Karpas-422 (cell line): ENCODE measurements at places on chromosomes 3 and 15. TPM values are rescaled to one million over a fixed set of nuclear protein-coding genes. Genes with fewer than 3 reads are reported as not detected.

Gene MLF1
- total RNA-seq = not detected in 2 replicates

Gene BFSP2
- total RNA-seq = 33.1 and 44.7 TPM in 2 replicates

Gene PRR23B
- not detected in 2 replicates for total RNA-seq

Gene RAB5A
- 45.5 and 49.2 TPM in 2 replicates for total RNA-seq

Gene STX19
- not detected in 2 replicates for total RNA-seq

Gene THRB
- not detected in 2 replicates for total RNA-seq

Gene CDCP1
- total RNA-seq = not detected in 2 replicates

Gene MYLK
- total RNA-seq = 0.18 and 0.63 TPM in 2 replicates

GRCh38 chr3:17806201-17806600 is 63.8 kb upstream of the TBC1D5 start:
- DNase-seq = no peak

- DNase-seq = no peak
These were observed 376.5 kb upstream of the KCNMB2 start for GRCh38 chr3:178159691-178160220.

GRCh38 chr3:186532598-186533072 is 11.5 kb downstream of the CRYGS start:
- peak; percentile 95 for DNase-seq

- DNase-seq = no peak
These were observed 113.5 kb upstream of the SLC7A14 start for GRCh38 chr3:170699158-170700053.

- no peak for DNase-seq
These were observed 416.2 kb downstream of the IGSF11 start for GRCh38 chr3:118618247-118619040.

DNA sequence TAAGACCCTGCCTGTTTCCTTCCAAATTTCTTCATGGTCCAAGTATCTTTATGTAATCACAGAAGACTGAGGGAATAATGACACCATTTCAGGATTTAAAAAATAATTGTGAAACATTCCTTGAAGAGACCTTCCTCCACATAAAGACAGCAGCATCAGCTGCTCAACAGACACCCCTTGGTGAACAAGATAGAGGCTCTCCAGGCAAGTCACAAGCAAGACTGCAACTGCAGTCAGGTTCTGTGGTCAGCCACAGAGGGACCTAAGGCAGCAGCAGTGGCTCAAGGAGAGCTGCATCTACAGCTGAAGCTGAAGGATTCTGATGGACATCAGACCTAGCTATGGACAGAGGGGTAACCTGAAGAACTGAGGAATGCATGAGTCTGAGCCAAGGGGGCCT is 97.2 kb upstream of the C3orf80 start:
- no peak for DNase-seq

DNA sequence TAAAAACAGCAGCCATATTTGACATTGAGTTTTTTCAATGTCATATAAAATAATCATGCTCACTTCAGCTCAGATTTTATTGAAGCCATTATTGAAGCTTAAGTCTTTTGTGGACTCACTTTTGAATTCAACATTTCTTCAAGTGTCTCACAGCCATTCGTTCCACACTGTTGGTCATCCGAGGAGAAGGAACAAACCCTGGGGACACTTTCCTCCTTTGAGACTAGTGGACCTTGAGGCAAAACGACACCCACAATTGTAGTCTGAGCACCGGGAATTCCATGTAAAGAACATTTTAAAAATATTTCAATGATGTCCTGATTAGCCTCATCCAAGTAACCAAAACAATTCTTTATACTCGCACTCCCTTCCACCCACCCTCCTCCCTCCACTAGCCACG is 174.7 kb downstream of the CD47 start:
- no peak for DNase-seq

- no peak for DNase-seq
These were observed 246.9 kb downstream of the ZIC1 start for GRCh38 chr3:147656023-147656422.

GRCh38 chr15:89794627-89795241 is 18.6 kb downstream of the MESP2 start:
- DNase-seq = no peak

GRCh38 chr3:13018043-13018451 is 55.2 kb downstream of the IQSEC1 start:
- no peak for DNase-seq

DNA sequence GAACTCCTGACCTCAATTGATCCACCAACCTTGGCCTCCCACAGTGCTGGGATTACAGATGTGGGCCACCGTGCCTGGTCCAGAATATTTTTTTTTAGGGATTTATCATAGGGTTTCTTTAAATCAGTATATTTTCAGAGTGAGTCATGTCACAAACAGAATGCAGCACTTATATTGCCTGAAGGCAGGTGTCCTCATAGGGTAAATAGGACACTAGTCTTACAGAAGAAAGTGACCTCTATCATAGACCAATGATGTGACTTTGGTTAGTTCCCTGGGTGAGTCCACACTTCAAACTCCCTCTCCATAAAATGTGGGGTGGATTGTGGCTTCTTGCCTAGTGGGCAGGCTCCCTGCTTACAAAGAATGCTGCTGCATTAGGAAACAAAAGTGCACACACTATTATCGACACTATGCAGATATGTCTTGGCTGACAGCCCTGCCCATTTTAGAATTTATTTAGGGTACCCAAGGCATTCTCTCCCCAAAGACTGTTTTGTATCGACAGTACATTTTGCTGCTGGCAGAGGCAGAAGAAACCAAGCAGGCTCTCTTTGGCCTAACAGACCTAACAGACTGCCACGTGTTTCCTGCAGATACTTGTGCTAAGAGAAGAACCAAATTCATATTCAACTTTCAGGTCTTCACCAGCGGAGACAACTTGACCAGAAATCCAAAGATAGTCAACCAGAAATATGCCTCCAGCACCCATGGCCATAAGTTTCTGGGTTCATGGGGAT is 125.0 kb downstream of the MOBP start:
- peak; percentile 29 for DNase-seq

- DNase-seq = no peak
These were observed 144.7 kb upstream of the ABHD17C start for GRCh38 chr15:80550219-80550907.

GRCh38 chr15:39462691-39463090 is 118.2 kb upstream of the THBS1 start:
- no peak for DNase-seq

GRCh38 chr15:96093063-96093462 is 237.4 kb upstream of the NR2F2 start:
- no peak for DNase-seq

GRCh38 chr3:139421040-139421439 is 31.6 kb upstream of the COPB2 start:
- DNase-seq = no peak

- no peak for DNase-seq
These were observed 237.7 kb upstream of the ST8SIA2 start for GRCh38 chr15:92155934-92156333.

DNA sequence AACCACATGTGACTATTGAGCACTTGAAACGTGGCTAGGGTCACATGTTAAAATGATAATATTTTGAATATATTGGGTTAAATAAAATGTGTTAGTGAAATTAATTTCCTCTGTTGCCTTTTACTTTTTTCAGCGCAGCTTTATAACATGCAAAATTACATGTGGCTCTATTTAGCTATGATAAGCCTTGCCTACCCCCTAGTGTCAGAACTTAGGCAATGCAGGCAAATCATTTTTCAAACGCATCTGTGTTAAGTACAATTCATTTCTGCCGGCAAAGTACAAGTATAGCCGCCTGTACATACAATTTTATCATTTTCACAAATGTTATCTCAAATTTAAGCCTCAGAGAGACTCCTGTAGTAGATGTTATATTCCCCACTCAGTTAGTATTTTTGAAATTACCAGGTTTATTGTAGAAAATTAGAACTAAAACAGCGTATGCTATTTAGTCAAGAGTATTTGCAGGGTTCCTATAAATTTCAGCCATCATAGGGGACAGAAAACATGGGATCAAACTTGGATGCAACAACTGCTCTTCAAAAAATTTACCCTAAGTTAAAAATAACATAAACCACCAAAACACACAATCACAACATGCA is 56.1 kb downstream of the TAFA4 start:
- DNase-seq = peak; percentile 90

GRCh38 chr15:54364961-54365360 is 386.7 kb downstream of the UNC13C start:
- DNase-seq = no peak

- no peak for DNase-seq
These were observed 93.3 kb upstream of the HACD2 start for GRCh38 chr3:123678108-123678511.

DNA sequence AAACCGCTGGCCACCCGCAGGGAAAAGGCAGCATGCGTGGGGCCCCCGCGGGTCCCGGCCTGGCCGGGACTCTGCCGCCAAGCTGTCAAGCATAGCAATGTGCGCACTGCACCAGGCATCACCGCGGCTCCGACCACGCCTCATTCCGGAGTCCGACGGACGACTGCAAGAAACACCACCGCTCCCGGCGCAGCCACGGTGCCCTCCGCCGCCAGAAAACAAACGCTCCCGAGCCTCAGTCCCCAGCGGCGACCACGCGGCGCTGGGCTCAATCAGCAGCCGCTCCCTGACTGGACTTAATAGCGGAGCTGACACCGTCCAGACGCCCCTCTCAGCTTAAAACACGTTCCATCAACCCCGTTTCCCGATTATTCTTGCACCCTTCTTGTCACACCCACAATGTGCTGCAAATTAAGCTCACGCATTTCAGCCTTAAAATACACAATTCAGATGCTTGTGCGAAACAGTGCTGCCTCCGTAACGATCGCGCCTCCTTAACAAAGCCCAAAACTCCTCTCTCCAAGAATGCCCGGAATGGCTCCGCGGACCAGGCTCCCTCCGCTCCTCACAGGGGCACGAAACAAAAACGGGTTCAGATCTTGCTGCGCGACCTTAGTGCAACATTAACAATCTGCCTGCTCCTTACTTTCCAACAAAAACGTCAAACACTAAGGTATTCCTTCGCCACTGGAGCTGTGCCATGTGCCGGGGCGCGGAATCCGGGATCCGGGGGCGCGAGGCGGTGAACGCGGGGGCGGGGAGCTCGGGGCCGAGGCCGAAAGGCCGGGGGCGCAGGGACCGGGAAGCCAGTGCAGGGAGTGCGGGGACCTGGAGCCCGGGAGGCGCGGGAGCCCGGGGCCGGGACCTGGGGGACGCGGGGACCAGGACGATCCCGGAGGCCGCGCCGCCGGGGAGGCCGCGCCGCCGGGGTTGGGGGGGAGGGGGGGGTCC is 655 bp downstream of the CYFIP1 start:
- no peak for DNase-seq

DNA sequence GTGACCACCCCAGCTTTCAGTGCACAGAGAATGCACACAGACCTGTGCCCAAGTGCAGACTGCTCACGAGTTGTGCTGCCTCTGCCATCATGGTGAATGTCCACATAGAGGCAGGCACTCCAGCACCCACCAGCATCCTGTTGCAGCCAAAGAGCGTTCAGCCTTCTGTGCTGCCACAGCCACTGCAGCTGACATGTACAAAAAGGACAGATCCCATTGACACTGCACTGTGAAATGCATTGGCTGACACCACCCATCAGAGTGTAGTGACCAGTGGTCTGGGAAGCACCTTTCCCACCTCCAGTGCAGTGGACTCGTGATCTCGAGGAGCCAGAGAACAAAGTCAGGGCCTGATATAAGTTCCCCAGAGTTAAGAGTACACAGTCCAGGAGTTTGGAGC is 260.3 kb downstream of the RAP2B start:
- no peak for DNase-seq

DNA sequence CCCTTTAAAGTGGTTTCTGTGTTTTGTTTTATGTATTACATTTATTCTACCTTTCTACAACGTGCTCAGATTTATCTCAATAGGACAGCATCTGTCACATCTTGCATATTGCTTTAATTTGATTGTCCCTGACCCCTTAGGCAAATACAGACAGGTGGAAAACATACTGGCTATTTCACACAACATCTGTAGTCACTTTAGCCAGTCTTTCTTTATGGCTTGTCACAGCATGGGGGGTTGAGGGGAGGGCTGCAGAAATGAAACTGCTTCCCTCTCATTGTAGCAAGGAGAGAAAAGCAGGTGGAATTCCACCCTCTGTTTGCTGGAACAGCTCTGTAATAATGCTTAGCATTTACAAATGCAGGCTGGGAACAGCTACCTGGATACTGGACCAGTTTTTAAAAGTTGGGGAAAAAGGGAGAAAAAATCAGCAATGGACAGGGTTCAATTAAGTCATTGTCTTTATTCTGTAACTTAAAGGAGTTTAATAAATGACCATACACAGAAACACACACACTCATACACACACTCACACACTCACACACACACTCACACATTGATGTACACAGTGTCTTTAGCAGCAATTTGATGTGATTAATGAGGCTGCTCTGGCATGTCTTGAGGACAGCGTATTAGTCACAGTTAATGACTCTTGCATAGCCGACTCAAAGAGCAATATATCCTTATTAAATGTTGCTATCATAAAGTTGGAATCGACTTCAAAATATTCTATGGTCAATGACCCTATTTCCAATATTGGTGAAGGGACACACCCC is 283.7 kb upstream of the GBE1 start:
- no peak for DNase-seq

DNA sequence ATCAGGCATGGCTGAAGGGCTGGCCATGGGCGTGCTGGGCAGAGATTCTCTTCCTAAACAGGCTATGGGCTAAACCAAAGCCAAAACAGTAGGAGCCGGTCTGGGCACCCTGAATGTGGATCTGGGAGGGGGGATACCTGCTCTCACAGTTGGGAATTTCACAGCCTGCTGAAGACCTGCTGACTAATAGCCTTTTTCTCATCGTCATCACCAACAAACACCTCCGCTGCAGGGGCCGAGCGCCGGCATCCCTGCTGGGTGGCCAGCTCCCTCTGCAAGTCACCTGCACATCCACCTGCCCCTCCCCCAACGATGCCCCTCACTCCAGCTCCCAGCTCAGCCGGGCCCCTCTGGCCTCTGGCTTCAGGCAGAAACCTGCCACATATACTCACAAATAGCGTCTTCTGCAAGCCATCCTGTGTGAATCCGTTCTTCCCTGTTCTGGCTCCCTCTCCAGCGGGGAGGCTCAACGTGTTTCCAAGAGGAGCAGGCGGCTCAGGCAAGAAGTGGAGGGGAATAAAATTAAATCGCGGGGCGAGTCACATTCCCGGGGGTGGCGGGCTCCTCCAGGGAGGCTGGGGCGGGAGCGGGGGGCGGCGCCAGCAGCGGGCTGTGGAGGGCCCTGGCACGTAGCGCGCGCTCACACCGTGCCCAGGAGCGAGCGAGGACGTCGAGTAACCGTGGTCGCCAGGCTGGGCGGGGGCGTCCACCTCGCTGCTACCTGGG is 466 bp downstream of the IQSEC1 start:
- no peak for DNase-seq

DNA sequence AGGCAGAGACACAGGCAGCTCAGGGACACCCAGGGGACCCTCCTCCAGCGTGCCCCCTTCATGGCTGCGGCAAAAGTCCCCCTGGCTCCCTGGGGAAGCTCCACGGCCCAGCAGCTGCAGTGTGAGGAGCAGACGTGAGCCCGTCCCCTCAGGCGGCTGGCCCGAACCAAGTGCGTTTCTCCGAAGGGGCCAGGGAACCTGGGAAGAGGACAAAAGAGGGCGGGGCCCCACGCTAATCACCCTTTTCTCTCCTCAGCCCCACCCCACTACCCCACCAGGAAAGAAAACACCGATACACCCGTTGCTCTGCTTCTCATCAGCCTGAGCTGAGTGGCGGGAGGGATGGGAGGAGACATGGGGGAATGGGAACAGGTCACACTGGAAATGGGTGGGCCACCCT is at the start of gene MUC4:
Gene MUC4, minus strand, starts transcription at position 174 of the 400 bp plus-strand sequence. Its CDS starts 112 bp downstream, at position 62.
- DNase-seq = no peak
